ENCODE measurements at places on chromosomes 13 and 19.

DNA sequence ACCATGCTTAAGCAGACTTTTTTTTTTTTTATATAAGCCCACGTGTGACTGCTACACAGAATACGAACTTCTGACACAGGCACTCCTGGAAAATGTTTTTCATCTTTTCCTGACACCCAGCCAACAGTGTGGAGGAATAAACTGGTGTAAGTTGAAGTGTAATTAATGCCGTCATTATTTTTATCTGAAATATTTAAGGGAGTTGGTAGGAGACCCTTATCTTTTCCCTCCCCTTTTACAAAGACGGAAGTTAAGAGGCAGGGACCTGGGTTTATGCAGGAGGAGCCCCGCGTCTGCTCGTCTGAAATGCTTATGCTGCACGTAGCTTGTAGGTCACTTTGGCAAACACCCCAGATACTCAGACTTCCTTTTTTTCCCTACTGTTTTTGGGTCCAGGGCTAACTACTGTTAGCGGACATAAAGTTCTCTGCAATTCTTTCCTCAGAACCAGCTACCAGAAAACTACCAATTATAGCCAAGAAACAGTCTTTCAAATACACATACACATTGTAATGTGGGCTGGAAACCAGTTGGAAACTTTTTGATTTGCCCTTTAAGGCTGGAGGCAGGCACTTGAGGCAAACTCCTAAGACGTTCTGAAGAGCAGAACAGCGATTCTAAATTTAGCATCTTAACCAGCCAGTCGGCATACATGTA is 50.8 kb downstream of the EFNB2 start:
- DNase-seq: peak; percentile 33

- DNase-seq: peak; percentile 69
Observed at GRCh38 chr19:43470288-43470687, 4.9 kb upstream of the LYPD3 start.

- peak; percentile 44 for DNase-seq
Observed at GRCh38 chr13:48411841-48412531, 927 bp downstream of the LPAR6 start.

DNA sequence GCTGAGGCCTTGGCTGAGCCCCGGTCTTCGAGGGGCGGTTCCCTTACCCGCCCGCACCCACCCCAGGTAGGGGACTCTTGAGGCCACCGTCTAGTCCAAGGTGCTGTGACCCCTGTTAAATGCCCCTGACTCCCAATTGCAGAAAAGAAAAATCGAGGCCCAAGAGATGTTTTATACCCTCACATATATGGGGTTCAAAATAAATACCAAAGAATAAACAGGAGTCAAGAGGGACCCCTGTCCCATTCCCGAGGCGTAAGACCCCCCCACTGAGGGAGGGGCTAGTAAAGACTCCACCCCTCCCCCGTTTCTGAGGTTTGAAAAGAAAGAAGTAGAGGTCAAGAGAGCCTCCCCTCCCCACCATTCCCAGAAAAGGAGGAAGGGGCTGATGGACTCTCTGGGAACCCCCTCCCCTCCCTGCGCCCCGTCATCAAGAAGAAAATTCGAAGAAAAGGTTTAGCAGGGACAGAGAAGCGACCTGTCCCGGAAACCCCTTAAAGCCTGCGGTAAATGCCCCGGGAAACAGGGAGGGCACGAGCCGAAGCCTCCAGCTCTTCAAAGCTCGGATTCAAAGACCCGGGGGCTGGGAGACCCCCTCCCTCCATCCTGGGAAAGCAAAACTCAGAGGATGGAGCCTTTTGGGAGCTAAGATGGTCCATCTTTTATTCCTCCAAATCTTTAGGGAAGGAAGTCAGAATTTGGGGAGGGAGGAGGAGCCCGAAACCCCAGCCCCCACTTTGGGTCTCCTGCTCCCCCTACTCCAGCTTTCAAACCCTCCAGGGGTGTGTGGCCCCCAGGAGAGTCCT is 755 bp upstream of the RAB3A start:
- DNase-seq: peak; percentile 23

DNA sequence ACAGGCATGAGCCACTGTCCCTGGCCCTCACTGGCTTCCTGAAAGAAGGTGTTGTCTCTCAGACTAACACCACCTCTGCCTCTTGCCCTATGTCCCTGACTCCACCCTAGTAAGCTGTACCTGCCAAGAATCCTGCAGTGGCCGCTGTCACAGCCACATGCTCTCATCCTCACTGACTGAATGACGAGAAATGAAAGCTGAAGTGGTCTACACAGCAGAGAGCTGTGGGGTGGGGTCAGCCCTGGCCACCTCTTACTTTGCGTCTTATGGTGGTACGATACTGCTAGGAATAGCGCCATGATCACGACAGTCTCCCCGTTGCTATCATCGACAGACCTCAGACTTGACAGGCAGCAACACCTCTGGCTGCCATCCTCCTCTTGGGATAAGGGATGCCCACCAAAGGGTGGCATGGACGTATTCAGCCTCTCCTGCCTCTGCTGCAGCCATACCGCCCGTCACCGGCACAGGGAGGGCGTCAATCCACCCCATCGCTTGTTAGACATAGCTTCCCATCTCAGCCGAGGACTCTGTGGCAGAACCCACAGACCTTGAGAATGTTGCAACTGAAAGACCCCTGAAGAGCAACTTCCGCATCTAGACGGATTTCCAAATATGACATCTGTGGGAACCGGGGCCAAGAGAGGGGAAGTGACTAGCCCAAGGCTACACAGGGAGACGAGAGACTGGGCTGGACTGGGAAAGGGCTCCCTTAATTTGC is 809 bp downstream of the MYO1F start:
- no peak for DNase-seq

GRCh38 chr19:5479958-5480357 is 24.7 kb downstream of the ZNRF4 start:
- DNase-seq: no peak

DNA sequence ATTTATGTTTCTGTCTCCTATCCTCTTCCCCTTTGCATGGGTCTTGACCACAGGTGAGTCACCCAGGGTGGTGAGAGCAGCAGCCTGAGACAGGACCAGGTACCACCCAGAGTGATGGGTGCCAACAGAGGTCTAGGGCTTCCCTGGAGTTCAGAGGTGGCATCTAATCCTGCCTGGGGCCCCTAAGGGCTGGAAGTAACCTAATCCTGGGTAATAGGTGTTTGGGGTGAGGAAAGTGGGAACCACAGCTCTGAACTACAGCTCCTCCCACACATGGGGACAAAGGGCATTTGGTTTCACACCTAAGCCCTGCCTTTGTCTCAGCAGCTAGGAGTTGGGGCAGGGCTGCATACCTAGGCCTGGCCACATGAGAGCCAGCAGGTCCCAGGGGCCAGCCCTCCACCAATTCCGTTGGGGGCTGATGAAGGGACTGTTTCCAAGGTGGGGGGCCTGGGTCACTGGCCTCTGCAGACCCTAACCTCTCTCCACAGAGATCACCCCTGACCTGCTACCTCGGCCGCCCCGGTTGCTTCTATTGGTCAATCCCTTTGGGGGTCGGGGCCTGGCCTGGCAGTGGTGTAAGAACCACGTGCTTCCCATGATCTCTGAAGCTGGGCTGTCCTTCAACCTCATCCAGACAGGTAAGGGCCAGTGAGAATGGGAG is 8.0 kb downstream of the SPHK2 start:
- no peak for DNase-seq

DNA sequence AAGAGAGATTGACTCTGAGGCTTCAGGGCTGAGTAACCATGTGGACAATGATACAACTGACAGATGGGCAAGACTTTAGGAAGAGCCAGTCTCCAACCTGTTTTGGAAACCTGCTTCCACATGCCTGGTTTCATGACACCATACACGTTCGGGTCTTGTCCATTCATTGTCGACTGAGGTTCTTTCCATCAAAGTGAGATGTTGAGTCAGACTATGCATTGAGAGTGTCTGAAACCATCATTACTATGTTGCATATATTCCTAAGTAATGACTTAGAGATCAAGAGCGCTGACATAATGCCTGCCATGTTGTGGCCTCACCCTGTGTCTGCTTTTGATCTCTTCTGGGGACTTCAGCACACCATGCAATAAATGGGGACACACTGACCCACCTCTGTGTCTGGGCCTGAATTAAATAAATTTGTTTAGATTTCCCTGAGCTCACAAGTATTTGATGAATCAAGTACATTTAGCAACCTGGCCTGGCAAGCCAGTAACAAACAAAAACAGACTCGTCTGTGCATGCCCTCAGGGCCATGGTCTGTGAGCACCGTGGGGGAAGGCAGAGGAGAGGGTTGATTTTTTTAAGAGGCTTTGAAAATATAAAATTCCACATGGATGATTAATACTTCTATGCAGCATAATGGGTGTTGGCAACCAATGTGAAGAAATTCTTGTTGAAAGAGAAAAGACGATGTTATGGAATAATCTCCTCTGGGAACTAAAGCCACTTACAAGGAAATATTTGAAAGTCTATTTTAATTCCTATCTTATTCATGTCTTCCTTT is 49.9 kb upstream of the UBAC2 start:
- DNase-seq: peak; percentile 45

DNA sequence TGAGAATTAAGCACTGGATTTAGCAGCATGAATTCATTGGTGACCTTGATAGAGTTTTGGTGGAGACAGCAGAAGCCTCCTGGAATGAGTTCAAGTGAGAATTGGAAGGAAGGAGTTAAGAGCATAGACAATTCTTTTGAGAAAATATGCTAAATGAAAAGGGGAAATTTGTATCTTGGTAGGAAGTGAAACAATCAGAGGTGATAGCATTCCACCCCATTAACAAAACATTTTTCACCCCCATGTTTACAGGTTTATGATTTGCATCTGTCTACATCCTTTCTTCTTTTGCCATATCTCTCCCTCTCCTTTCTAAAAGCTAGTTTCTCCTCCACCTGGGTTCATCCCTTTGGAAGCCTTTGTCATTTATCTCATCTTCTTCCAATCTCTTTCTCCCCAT is 27.5 kb downstream of the LNX2 start:
- no peak for DNase-seq

GRCh38 chr13:88461272-88462009 is 790.3 kb downstream of the SLITRK5 start:
- DNase-seq: no peak

DNA sequence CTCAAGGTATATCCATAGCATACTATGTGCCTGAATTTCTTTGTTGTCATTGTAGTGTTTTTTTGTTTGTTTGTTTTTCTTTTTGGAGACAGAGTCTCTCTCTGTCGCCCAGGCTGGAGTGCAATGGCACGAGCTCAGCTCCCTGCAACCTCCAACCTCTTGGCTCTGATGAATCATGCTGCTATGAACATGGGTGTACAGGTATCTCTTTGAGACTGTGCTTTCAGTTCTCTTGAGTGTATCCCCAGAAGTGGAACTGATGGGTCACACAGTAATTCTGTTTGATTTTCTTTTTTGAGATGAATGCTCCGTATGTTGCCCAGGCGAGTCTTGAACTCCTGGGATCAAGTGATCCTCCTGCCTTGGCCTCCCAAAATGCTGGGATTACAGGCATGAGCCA is 13.7 kb upstream of the SLC25A42 start:
- DNase-seq: no peak

GRCh38 chr19:42514449-42514848 is 13.8 kb downstream of the CEACAM1 start:
- DNase-seq: no peak

DNA sequence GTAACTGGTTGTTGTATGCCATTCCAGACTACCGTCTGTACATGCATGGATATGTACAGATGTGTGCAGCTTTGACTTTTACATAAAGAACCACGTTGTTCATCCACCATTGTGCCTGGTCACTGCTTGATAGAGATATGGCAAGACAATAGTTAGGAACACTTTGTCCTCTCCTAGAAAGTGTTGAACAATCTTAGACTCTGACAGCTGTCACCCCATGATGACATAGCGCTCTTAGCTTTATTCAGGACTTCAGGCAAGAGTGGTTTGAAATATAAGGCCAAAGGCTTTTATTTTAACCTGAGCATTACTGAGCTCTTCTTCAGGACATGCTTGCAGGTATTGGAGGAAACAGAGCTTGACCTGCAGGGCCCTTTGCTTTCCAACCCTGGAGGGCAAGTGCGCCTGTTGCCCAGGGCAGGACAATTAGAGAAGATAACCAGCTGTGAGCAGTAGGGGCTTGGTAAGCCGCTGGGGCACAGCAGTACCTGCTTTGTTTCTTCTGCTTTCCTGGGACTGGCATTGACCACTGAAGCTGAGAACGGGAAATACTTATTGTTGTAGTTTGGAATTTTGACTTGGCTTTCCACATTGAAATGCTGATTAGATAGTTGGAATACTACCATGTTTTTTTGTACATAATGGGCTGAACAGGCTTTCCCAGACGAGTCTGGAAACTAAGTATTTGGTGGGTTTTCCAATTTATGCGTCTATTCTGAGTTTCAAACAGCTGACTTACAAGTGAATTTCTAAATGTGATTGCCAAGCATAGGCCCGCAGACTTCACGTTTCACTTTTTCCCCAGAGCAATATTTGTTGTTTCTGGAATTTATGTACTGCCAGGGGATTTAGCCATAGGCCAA is 51.1 kb downstream of the GARRE1 start:
- DNase-seq: no peak

DNA sequence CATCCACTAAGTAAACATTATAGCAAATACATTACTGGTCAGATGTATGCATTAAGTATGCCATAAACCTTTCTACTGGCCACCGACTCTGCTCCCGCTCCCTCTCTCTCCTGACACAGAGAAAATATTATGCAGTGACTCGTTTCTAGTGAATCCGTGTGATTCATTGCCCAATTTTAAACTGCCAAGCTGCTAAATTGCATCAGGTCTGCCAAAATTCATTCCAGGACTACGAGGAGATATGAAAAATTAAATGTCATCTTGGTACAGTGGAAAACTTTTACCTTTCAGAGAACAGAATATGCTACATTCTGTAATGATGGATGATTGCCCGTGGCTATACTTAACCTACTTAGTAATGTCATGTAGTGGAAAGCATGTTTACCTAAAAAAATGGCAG is 368.8 kb upstream of the TSHZ3 start:
- DNase-seq: peak; percentile 4

- peak; percentile 31 for DNase-seq
Observed at GRCh38 chr13:20940083-20940482, 37.5 kb upstream of the XPO4 start.

DNA sequence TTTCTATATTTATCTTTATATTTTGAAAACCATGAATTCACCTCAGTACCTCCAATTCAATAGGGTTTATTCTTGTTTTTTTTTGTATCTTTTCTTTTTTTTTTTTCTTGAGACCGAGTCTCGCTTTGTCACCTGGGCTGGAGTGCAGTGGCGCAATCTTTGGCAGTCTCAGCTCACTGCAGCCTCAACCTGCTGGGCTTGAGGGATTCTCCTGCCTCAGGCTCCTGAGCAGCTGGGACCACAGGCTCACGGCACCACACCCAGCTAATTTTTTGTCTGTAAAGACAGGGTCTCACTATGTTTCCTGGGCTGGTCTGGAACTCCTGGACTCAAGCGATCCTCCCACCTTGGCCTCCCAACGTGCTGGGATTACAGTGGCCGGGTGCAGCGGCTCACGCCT is 23.1 kb upstream of the EVI5L start:
- no peak for DNase-seq

- DNase-seq: no peak
Observed at GRCh38 chr13:91331047-91331915, 16.2 kb upstream of the MIR17HG start.

- no peak for DNase-seq
Observed at GRCh38 chr19:589693-590395, at the start of gene HCN2. Gene HCN2 (plus strand): TSS chr19:589881. CDS start chr19:589946, 65 bp downstream.
